Breast epithelium (tissue), 4 donors: ENCODE measurements at places on chromosomes 13 and 19. TPM values are rescaled to one million over a fixed set of nuclear protein-coding genes. Genes with fewer than 3 reads are reported as not detected.

The THAP8 gene
- total RNA-seq = 11.0 TPM

The IRF3 gene
- total RNA-seq = 39.7 TPM

GRCh38 chr19:55697069-55697440, 22.0 kb downstream of the EPN1 start:
- H3K27ac ChIP-seq = no peak overlapping the region
- H3K27me3 ChIP-seq = no peaks in the 10 kb centered on the region
- no peaks in the 10 kb centered on the region for H3K36me3 ChIP-seq
- DNase-seq = no peak
- H3K4me3 ChIP-seq = no peak overlapping the region

DNA sequence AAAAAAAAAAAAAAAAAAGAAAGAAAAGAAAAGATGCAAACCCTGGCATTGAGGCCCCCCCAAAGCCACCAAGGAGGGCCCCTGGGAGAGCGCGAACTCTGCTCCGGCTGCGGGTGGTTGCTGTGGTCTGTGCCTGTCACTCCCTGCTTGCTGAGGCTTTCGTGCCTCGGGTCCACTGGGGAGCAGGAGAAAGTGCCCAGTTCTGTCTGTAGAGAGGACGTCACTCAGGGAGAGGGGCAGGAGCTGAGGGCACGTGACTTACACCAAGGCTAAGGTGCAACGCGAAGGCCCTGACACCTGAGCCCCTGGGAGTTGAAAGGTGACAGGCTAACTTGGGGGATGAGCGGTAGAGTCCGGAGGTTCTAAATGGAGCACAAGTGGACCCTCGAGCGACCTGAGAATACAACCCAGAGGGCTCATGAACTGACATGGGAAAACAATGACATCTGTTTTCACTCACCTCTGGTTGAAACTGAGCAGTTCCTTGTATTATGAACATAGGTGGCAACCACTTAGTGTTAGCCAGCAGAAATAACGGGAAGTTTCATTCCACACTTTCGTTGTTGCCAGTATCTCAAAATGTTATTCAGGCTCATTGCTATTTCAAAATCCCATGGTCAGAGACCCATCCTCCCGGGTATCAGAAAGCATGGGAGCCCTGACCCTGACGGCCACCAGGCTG, 69.2 kb upstream of the TM9SF2 start:
- peak overlapping the region; percentile 57 for H3K4me3 ChIP-seq
- H3K27me3 ChIP-seq = no peaks in the 10 kb centered on the region
- peak overlapping the region; percentile 32 for H3K27ac ChIP-seq
- no peak for DNase-seq
- no peaks in the 10 kb centered on the region for H3K36me3 ChIP-seq

GRCh38 chr13:36778083-36778671, 40.8 kb upstream of the RFXAP start:
- no peaks in the 10 kb centered on the region for H3K27me3 ChIP-seq
- no peaks in the 10 kb centered on the region for H3K4me1 ChIP-seq
- DNase-seq = no peak
- H3K27ac ChIP-seq = no peak overlapping the region
- no peaks in the 10 kb centered on the region for H3K36me3 ChIP-seq

The ZNF181 gene
- total RNA-seq = 22.0 TPM

- no peak overlapping the region for H3K27ac ChIP-seq
- no peaks in the 10 kb centered on the region for H3K27me3 ChIP-seq
- DNase-seq = peak; percentile 6
- H3K36me3 ChIP-seq = no peaks in the 10 kb centered on the region
Observed at GRCh38 chr13:45361596-45362206, 20.7 kb upstream of the TPT1 start.

DNA sequence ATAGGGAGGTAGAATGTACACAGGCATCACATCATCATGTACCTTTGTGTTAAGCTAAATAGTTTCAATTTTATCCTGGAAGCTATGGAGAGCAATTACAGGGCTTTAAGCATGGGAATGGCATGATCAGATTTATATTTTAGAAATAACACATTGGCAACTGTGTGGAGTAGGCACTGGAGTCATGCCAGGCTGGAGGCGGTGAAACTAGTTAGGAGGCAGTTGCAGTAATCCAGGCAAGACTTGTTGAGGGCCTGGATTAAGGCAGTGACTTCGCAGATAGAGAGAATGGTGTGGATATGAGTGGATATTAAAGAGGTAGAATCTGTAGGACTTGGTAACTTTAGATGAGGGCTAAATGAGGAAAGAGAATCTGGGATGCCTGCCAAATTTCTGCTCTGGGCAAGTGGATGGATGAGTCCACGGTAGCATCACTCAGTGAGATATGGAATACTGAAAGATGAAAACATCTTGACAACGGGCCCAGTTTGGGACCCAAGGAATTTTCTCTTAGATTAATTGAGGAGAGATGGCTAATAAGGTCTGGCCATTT, 506.2 kb downstream of the FGF9 start:
- H3K27me3 ChIP-seq = no peaks in the 10 kb centered on the region
- H3K4me3 ChIP-seq = no peak overlapping the region
- no peaks in the 10 kb centered on the region for H3K36me3 ChIP-seq
- H3K27ac ChIP-seq = no peak overlapping the region

The PRX gene
- total RNA-seq = 5.2 TPM

- no peak overlapping the region for H3K4me3 ChIP-seq
- no peak for DNase-seq
- no peaks in the 10 kb centered on the region for H3K27me3 ChIP-seq
- peaks cover 9% of the 10 kb centered on the region for H3K36me3 ChIP-seq
- no peak overlapping the region for H3K27ac ChIP-seq
Observed at GRCh38 chr13:114258589-114258988, 22.8 kb upstream of the UPF3A start.

DNA sequence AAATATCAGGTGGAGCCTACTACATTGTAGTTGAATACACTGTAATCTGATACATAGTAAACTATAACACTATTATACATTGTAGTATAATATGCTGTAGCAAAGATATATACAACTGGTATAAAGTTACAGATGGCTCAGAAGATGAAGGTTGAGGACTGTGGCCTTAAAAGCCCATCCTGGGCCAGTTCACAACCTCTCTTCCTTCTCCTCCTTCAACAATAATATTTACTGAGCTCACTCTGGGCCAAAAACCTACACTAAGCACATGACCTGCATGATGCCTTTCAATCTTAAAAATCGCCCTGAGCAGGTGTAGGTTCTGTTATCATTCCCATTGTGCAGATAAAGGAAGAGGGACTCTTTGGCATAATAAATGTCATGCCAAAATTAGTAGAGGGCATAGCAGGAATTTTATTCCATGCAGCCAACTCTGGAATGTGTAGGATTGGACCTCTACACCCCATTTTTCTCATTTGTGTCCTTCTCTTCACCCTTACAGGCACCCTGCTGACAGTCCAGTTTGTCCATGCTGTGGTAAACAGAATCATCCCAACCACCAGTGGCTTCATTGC, 14.6 kb upstream of the SIN3B start:
- H3K27me3 ChIP-seq = no peaks in the 10 kb centered on the region
- no peaks in the 10 kb centered on the region for H3K4me1 ChIP-seq
- no peak overlapping the region for H3K27ac ChIP-seq
- DNase-seq = no peak

The MYPOP gene
- total RNA-seq = 2.0 TPM

GRCh38 chr19:33519416-33519815, 2.2 kb downstream of the PEPD start:
- no peak overlapping the region for H3K27ac ChIP-seq
- H3K36me3 ChIP-seq = no peaks in the 10 kb centered on the region
- H3K27me3 ChIP-seq = no peaks in the 10 kb centered on the region
- no peak overlapping the region for H3K4me3 ChIP-seq
- no peak for DNase-seq

DNA sequence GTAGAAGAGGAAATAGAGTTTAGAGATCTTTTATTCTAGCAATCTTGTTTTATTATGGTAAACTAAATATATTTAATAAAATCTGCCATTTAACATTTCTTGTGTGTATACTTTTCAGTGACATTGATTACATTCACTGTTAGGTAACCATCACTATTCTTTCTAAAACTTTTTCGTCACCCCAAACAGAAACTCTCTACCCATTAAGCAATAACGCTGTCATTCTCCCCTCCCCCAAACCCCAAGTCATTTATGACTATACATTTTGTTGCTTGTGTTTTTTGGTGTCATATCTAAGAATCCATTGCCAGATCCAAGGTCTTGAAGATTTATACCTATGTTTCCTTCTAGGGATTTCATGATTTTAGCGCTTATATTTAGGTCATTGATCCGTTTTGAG, 10.6 kb downstream of the URI1 start:
- H3K27me3 ChIP-seq = no peaks in the 10 kb centered on the region
- no peaks in the 10 kb centered on the region for H3K36me3 ChIP-seq
- H3K4me1 ChIP-seq = no peaks in the 10 kb centered on the region
- no peak for DNase-seq

DNA sequence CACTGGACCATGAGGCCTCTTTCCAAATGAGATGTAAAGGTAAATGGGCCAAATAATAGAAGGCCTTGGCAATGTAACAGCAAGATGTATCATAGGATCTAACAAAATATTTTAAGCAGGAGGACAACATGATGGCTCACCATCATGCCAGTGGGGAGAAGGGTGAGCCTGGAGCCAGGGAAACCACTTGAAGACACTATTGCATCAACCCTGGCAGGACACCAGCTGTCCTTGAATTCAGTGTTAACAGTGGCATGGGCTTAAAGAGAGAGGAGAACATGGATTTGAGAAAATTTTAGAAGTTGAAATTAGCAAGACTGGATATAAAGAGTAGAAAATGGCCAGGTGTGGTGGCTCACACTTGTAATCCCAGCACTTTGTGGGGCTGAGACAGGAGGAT, 6.7 kb upstream of the RCBTB2 start:
- no peak for DNase-seq
- no peak overlapping the region for H3K4me3 ChIP-seq
- no peaks in the 10 kb centered on the region for H3K36me3 ChIP-seq

- H3K4me3 ChIP-seq = no peak overlapping the region
- H3K36me3 ChIP-seq = no peaks in the 10 kb centered on the region
- no peak overlapping the region for H3K27ac ChIP-seq
- no peaks in the 10 kb centered on the region for H3K4me1 ChIP-seq
Observed at GRCh38 chr13:92913840-92914239, 312.8 kb upstream of the GPC6 start.

- H3K27ac ChIP-seq = no peak overlapping the region
- H3K4me1 ChIP-seq = no peaks in the 10 kb centered on the region
- no peak overlapping the region for H3K4me3 ChIP-seq
- H3K36me3 ChIP-seq = no peaks in the 10 kb centered on the region
- no peaks in the 10 kb centered on the region for H3K27me3 ChIP-seq
Observed at GRCh38 chr13:41897126-41897525, 63.8 kb downstream of the VWA8 start.

- no peaks in the 10 kb centered on the region for H3K4me1 ChIP-seq
- no peak overlapping the region for H3K27ac ChIP-seq
- DNase-seq = no peak
- H3K36me3 ChIP-seq = no peaks in the 10 kb centered on the region
- no peak overlapping the region for H3K4me3 ChIP-seq
Observed at GRCh38 chr13:64640002-64640401, 2590.1 kb downstream of the PCDH9 start.

GRCh38 chr13:36346222-36347083, at the start of gene SPART:
SPART (minus strand) TSS chr13:36346394; CDS start chr13:36335830, 10,564 bp downstream.
- H3K27ac ChIP-seq = peak within 1 kb of the TSS; percentile 99
- no peaks in the 10 kb centered on the region for H3K36me3 ChIP-seq
- peak within 1 kb of the TSS; percentile 70 for H3K4me3 ChIP-seq
- peak; percentile 86 for DNase-seq

DNA sequence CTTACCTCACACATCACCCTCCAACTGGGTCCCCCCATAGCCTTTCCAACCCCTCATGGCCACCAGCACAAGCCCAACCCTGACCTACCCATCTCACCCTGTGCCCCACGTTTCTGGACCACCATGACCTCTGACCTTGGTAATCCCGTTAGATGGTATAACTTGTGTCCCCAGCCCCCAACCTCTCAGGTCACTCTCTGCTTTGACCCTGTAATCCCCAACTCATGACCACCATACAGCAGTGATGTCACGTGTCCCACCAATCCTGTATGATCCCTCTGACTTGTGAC, 8.5 kb downstream of the KLC3 start:
- H3K27ac ChIP-seq = no peak overlapping the region
- no peaks in the 10 kb centered on the region for H3K27me3 ChIP-seq

DNA sequence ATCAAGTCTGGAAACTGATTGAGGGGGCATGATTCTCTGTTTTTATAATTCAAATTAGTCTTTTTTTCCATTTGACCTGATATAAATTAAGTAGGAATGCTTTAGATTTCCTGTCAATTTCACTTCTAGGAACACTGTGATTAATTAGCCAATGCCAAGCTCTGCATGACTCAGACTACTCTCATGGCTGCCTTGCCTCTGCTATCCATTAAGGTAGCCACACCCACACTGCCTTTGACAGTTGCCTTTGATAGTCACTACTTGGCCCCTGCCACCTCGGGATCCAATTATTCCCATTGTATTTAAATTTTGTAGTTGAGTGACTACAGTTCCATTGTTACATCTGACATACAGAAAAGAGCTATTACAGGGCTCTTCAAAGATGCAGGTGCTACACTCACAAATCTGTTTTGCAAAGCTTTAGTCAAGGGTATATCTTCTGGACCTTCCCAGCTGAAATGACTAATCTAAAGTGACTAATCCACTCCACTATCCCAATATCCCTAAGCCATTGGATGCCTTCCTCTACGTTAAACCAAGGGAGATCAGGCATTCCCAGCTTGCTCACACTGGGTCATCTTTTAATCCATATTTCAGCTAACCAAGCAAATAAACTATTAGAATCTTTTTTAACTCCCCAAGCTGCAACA, 1193.1 kb upstream of the MIR17HG start:
- no peaks in the 10 kb centered on the region for H3K4me1 ChIP-seq
- H3K27me3 ChIP-seq = no peaks in the 10 kb centered on the region
- no peak overlapping the region for H3K4me3 ChIP-seq
- no peaks in the 10 kb centered on the region for H3K36me3 ChIP-seq
- H3K27ac ChIP-seq = no peak overlapping the region

- H3K36me3 ChIP-seq = no peaks in the 10 kb centered on the region
- H3K27me3 ChIP-seq = no peaks in the 10 kb centered on the region
- no peak overlapping the region for H3K4me3 ChIP-seq
- no peaks in the 10 kb centered on the region for H3K4me1 ChIP-seq
- no peak for DNase-seq
- H3K27ac ChIP-seq = no peak overlapping the region
Observed at GRCh38 chr13:60412909-60413616, 16.0 kb downstream of the TDRD3 start.

DNA sequence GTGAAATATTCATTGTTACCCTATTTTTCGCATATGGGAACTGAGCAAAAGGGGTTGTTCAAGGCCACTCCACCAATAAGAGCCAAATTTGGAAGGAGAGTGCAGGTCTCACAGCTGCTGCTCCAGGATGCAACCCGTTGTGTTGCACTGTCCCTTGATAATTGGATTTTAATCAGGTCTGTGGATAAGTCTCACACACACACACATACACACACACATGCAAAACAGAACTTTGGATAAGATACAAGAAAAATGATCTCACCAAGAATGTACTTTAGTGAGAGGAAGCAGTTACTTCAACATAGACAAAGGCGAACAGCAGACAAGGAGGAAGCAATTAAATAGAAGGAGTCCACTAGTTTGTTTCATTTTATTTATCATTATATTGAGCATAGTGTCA, 127.3 kb upstream of the EDNRB start:
- H3K36me3 ChIP-seq = no peaks in the 10 kb centered on the region
- no peaks in the 10 kb centered on the region for H3K27me3 ChIP-seq
- H3K27ac ChIP-seq = no peak overlapping the region
- no peak for DNase-seq

GRCh38 chr13:102847272-102848234, 1.7 kb downstream of the ERCC5 start:
- H3K4me3 ChIP-seq = peak overlapping the region; percentile 95
- no peaks in the 10 kb centered on the region for H3K4me1 ChIP-seq

GRCh38 chr19:48616491-48617056, 1.7 kb upstream of the FAM83E start:
- H3K4me3 ChIP-seq = no peak overlapping the region
- H3K4me1 ChIP-seq = peaks cover 4% of the 10 kb centered on the region

The CLEC17A gene
- not detected for total RNA-seq

The TMEM255B gene
- total RNA-seq = 11.8 TPM

The CBY2 gene
- total RNA-seq = not detected
